ENCODE measurements at places on chromosomes 16 and 17.

- peak; percentile 86 for DNase-seq
Measured at GRCh38 chr16:75108792-75109731, 7.5 kb downstream of the LDHD start.

DNA sequence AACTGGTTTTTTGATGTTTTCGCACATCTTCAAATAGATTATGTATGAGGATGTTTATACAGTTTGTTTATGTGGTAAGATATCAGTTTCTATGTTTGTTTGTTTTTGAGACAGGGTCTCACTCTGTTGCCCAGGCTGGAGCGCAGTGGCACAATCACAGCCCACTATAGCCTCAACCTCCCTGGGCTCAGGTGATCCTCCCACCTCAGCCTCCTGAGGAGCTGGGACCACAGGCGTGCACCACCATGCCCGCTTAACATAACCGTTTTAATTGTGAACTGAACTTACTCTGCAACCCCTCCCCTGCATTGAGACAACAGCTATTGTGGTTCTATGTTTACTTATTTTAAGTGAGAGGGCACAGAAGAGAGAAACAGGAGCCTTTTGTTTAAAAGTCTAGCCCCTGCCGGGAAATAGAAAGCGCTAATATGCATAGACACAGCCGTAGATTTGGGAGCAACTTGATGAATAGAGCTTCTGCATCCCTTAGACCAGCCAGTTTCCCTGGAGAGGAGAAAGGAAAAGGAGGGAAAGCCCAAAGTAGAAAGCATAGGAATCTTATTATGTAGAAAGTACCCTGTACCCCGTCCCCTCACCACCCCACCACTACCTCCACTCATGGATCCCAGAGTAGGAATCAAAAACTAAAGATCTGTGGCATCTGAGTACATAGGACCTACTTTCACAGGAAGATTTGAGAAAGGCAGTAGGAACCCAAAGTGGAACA is 19.6 kb upstream of the APPBP2 start:
- no peak for DNase-seq

- DNase-seq, result peak; percentile 75
Measured at GRCh38 chr17:2050300-2051060, 4.4 kb upstream of the HIC1 start.

DNA sequence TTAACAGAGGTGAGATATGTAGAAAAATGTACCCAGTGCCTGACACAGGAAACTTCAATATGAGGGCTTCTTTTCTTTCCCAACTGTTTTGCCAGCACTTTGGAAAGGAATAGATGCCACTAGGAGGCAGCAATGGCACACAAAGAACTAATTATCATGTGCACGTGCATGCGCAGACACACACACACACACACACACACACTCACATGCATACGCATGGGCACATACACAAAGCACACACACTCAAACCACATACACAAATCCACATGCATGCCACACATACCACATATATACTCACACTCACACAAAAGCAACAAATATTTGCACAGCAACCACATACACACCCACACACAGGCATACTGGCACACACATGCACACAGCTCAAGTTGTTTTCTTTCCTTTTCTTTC is 8.8 kb upstream of the CEP112 start:
- DNase-seq, result peak; percentile 44

DNA sequence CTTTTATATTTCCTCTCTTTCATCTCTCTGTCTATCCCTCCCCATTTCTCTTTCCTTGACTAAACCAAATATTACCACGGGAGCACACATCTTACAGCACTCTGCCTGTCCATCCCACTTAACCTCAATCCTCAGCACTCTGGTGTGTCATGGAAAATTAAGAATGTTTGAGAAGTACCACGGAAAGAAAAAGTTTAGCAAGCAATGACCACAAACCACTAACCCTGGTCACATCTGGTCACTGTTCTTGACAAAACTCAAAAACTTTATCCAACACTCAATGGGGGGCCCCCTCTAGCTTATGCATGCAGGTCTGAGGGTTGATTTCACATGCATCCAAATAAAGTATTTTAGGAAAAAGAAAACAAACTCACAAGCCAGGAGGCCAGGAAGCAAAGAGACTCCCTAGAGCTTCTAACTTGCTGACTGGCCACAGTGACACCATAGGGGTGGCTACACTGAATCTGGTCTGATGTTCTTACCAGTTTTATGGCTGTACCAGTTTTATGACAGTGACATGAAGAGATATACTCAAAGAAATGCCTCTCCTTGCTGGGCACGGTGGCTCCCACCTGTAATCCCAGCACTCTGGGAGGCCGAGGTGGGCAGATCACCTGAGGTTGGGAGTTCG is 229.2 kb downstream of the STX8 start:
- DNase-seq, result no peak

- DNase-seq, result no peak
Measured at GRCh38 chr17:77205396-77206125, 64.8 kb downstream of the SEC14L1 start.
